SJSA1 (cell line): ENCODE measurements at places on chromosomes 16 and 17. TPM values are rescaled to one million over a fixed set of nuclear protein-coding genes. Genes with fewer than 3 reads are reported as not detected.

- no peak for DNase-seq
These were observed 46.1 kb upstream of the NLRP1 start for GRCh38 chr17:5630434-5630833.

- DNase-seq: no peak
These were observed 9.5 kb upstream of the NDEL1 start for GRCh38 chr17:8426094-8426720.

- DNase-seq: no peak
These were observed 1.3 kb upstream of the SENP3 start for GRCh38 chr17:7560172-7561027.

HYDIN gene
- 0.16 TPM in 1 of 2 replicates, not detected in the other for total RNA-seq

ENPP7 gene
- total RNA-seq: not detected in 2 replicates

CSH1 gene
- not detected in 2 replicates for total RNA-seq
